ENCODE measurements at places on chromosomes 5 and 9.

- DNase-seq: no peak
These were observed 68.6 kb upstream of the IL12B start for GRCh38 chr5:159398936-159399335.

DNA sequence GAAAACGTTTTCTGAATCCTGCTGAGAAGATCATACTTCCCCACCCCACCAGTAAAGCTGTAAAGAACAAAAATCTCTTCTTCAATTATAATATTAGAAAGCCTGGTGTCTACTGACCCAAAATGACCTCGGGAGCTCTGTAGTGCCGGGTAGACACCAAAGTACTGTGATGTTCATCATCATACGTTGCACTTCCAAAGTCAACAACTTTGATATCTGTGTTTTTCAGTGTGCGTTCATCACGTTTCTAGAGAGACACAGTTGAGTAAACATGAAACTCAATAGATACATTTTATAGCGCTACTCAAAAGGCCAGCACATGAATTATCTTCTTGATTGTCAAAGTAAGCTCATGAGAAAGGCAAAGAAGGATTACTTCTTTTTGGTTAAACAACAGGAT is 14.6 kb downstream of the CLK4 start:
- DNase-seq: no peak

- no peak for DNase-seq
These were observed 85.7 kb upstream of the C9orf72 start for GRCh38 chr9:27659001-27659400.

- DNase-seq: no peak
These were observed 59.2 kb downstream of the MEGF9 start for GRCh38 chr9:120655005-120655622.

GRCh38 chr5:68041293-68041692 is 174.3 kb upstream of the PIK3R1 start:
- DNase-seq: no peak

- no peak for DNase-seq
These were observed 28.1 kb upstream of the AIF1L start for GRCh38 chr9:131068076-131068816.

DNA sequence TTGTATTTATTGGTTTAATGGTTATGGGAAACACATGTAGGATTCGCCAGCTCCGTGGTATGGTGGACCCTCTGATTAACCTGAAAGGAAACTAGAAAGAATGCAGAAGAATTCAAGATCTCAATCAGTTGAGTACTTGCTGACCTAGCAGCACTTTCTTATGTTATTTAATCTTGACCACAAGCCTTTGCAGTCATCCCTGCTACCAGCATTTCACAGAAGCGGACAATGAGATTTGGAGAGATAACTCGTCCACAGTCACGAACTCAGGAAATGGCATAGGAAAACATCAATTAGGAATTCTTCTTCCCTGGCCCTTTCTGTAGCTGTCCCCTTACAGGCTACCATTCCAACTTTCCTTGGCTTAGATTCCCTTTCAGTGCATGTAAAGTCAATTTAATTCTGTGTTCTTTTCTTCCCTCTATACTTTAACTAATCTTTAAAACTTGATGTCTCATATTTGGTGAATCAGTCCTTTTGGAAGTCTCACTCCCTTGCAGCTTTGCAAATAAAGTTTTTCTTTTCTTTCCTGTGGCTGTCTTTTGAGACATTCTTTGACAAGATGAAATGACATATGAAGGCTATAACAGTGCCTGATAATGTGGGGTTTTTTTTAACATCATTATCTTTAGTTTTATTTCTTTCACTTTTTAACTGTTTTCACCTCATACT is 1.3 kb upstream of the SLC44A1 start:
- no peak for DNase-seq

DNA sequence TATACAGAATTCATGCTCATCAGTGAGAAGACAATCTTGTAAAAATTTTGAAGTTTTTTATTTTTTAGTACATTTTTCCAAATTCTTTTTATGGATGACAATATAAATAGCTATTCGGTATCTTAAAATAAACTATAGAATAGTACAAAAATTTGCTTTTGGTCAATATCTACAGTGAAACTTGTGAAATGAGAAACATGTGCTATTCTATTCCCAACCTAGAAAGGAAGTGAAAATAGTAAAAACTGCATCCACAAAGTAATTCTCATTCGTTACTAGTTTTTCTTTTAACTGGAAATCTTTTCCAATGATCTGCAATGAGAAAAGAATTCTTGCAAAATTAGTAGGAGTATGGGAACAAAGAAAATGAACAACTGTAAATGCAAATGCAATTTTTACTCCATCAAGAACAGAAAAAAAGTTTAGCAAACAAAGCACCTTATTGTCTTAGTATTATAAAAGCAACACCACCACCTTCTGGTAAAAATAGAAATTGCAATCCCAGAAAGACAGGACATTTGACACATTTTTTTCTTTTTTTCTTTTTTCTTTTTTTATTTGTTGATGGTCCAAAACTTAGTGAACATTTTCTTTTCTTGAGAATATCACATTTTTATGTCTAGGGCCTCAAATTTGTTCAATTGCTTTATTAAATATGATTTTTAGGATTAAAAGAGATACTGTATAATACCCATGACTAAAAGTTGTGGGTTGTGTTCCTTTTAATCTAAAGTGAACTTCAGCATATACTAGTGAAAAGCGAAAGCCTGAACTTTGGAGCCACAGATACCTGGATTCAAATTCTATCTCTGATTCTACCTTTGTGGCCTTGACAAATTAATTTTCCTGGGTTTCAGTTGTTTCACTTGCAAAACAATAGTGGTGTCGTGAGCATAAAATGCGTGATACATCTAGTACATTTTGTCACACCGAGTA is 72.3 kb downstream of the SLCO4C1 start:
- no peak for DNase-seq

DNA sequence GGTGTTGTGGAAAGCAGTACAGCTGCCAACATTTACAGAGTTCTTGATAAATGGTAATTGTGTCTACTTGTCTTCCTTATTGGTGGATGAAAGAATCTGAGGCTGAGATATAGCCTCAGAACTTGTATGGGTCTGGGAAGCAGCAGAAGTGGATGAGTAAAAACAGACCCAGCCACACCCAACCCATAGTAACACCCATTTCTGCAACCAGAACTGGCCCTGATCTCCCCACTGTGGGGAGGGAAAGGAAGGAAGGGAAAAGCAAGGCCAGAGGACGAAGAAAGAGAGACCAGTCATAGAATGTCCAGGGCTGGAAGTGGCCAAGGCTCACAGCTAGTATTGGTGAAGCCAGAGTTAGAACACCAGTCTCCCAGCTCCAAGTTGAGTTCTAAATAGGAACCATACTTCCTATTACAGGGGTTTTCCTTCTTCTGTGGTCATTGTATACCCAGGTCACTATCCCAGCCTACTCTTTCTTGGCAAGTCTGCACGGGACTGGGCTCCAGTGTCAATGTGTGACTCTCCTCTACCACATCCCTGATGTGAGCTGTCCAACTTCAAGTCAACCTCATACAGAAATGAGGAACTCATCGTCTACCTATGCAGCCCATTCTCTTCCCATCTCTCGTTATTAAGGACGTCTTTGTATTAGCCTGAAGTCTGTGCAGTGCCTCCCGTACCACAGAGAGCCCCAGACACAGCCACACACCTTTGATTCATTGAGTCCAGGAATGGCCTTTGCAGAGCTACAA is 35.9 kb downstream of the ITK start:
- DNase-seq: no peak

- DNase-seq: peak; percentile 21
These were observed 173.4 kb downstream of the NR3C1 start for GRCh38 chr5:143229896-143230675.

GRCh38 chr9:95434116-95435073 is 82.4 kb downstream of the PTCH1 start:
- DNase-seq: no peak

- DNase-seq: no peak
These were observed 67.1 kb downstream of the ADAMTS2 start for GRCh38 chr5:179278119-179278518.

DNA sequence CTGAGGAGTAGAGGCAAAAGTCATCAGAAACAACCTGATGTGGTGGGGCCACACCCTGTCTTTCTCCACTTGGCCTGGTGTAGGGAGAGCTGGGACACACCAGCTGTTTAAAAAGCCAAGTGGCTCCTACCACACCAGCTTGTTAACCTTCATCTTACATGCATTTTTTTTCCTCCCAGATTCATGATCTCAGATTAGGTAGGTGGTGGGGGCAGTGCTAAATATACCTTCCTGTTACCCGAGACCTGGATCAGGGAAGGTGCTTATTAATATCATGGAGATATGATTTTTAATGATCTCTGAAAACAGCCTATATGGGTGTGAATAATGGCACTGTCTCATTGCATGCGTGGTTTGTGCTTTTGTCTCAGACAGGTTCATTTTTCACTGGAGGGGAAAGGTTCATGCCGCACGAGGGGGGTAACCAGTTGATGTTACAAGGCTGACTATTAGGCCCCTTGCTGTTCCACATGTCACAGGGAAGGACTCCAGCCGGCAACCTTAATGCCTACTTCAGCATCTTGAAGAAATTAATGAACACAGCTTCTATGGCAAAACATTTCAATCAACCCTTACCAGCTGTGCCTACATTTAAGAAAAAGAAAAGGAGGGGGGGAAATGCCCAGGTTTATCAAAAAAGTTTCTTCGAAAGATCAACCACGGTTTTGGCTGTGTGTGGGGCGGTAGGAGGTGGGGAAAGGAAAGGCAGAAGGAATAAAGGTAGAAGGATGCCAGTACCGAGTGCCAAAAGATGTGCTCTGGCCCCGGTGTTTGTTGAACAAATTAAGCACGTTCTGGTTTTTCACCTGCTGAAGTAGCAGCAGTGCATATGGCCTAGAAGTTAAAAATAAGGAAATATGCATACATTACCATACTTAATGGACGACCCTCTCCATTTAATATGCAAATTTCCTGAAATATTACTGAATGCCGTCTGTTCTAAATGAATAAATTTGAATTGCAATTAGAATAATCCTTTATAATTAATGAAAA is 185.4 kb downstream of the EBF1 start:
- DNase-seq: no peak

DNA sequence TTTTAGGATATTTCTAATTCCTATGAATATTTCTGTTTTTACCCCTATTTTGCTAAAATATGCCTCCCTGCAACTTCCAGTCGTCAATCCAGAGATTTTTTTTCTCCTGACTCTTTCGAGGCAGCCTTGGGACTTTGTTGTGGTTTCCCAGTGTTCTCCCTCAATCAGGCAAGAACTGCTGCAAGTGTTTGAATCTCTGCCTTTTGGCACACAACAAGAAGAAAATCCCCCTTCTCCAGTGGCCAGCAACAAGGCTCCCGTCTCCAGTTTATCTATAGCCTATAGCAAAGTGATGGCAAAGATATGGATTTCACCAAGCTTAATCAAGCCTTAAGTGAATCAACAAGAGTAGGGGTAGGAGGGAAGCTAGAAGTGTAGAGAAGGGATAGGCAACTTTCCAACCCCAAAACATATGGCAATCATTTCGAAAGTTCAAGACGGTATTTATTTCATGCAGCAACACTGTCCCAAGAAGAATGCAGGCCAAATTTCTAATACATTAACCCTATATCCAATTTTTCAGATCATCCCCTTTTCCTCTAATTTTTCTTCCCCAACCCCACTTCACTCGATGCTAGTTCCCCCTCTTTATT is 37.7 kb upstream of the PAPPA start:
- DNase-seq: no peak

GRCh38 chr9:5436441-5436840 is 1.3 kb downstream of the PLGRKT start:
- DNase-seq: no peak

DNA sequence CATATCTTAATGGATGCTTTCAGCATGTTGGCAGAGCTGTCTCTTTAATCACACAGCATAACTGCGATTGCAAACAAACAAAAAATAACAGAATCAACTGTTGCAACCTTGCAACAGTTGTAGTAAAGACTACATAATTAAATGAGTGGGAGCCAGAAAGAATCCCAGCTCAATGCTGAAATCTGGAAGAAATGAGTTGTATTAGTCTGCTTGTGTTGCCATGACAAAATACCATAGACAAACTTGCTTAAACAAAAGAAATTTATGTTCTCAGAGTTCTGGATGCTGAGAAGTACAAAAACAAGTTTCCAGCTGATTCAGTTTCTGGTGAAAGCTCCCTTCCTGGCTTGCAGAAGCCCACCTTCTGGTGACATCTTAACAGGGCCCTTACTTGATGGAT is 260.9 kb upstream of the TUSC1 start:
- DNase-seq: no peak

GRCh38 chr5:112205846-112206245 is 213.2 kb downstream of the EPB41L4A start:
- DNase-seq: no peak

GRCh38 chr5:33237471-33237870 is 203.3 kb upstream of the TARS1 start:
- no peak for DNase-seq

DNA sequence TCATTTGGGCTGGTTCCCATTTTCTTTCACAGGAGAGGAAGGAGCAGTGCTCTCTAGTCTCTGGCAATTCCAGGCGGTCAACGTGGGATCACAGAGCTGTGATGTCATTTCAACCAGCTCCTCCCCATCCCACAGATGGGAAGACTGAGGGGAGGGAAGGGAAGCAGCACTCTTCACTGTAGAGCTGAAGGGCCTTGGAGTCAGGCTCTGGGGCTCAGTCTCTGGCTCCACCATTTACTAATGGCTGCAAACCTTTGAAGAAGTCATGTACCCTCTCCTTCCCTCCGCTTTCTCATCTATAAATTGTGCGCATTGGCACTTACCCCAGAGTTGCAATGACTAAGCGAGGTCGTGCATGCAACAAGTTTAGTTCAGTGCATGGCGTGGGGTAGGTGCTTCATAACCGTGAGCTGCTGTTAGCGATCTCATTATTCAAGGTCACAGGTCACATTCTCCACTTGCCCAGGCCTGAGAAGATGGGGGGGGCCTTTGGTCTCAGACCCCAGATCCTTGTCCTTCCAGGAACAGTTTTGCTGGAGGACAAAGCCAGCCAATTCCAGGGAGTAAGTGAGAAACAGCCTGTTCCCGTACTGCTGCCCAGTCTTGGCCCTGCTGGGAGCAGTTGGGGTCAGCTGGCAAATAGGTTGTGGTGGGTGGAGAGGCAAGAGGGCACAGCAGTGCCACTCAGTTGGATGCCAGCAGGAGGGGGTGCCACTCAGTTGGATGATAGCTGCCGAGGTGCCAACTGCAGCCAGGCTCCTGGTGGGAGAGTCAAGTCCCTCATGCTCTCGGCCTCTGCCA is 136.7 kb downstream of the RGS3 start:
- DNase-seq: no peak

DNA sequence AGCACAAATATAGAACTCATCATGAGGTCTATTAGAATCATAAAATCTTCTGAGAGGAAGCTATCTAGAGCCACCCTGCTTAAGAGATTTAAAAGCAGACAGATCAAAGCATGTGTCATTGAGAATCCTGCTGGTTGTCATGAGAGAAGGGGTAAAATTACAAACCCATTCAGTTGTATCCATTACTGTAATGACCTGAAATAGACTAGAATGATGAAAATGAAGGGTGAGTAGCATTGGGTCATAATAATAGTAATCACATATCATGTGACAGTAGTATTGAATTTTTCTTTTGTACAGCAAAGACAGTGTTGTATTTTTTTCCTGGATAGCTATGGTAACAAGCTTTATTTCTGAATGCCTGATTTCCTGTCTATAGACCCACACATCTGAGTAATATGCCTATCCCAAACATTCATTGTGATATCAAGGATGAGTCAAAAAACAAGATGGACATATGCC is 149.0 kb downstream of the PDE4D start:
- no peak for DNase-seq

- no peak for DNase-seq
These were observed 136.9 kb upstream of the PRR16 start for GRCh38 chr5:120327180-120327579.

GRCh38 chr5:176639981-176640380 is 7.3 kb upstream of the TSPAN17 start:
- DNase-seq: no peak

Data from activated CD4-positive, alpha-beta T cell treated with anti-CD3 and anti-CD28 coated beads, Interleukin-2, amount 50 U/mL, for 1 hour (primary cell).